GM12865 (cell line): ENCODE measurements at places on chromosomes 2 and 18.

GRCh38 chr2:217943446-217944321, 59.1 kb downstream of the TNS1 start:
- DNase-seq: no peak

DNA sequence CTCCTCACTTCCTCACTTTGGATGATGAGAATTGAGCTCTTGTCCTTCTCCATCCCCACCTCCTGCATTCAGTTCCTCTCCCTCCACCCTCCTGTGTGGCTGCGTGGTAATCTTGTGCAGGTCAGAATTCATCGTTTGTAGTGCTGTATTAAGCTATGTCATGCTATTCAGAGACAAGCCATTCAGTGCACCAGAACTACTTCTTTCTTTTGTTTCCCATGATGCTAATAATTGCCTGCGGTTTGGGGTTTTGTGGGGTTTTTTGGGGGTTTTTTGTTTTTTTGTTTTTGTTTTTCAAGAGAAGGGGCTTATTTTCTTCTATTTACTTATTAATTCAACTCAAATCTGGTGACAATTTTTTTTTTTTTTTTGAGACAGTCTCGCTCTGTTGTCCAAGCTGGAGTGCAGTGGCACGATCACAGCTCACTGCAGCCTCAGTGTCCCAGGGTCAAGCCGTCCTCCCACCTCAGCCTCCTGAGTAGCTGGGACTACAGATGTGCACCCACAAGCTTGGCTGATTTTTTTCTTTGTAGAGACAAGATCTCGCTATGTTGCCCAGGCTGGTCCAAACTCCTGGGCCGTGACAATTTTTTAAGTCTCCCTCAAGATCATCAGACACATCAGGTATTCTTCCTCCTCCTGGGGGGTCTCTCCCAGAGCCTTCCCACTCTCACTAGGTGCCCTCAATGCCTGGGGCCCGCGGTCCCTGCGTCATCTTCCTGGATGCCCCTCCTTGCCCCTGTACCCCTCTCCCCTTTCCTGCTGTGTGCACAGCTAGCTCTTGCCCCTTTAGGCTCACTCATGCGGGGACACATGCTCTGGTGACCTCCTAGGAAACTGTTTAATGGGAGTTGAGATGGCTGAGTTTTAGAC, 37.8 kb downstream of the MAL start:
- peak; percentile 73 for DNase-seq

DNA sequence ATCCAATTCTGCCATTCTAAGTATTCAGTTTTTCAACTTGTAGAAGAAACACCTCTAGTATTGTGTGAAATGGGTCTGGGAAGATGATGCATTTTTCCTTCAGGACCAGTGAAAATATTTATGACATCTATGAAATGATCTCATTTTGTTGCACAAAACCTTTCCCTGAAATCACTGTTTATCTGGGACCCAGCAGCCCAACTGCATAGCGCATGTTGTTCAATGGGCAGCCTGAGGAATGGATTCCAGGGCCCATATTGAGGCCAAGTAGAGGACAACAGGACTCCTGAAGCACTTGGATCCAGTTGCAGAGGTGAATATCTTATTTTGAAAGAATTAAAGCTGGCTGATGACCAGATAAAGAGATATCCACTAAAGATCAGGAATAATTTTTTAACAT, 7.3 kb downstream of the RBMS1 start:
- no peak for DNase-seq

DNA sequence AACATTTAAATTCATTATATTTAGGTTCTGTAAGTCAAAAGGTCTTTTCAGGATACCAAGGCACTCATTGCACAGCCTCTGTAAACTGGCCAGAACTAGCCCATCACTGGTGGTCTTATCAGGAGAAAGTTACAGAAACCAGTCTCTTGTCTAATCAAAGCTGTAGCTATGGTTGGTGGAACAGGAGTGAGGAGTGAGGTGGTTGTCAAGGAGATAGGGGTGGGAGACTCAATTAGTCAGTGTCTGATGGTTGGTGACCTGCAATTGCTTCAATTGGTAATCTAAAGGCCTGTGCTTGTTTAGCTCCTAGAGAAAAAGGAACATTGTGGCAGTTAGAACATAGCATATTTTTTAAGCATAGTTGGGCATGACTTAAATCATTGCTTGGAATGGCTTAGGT, 458.6 kb upstream of the CDH2 start:
- no peak for DNase-seq

DNA sequence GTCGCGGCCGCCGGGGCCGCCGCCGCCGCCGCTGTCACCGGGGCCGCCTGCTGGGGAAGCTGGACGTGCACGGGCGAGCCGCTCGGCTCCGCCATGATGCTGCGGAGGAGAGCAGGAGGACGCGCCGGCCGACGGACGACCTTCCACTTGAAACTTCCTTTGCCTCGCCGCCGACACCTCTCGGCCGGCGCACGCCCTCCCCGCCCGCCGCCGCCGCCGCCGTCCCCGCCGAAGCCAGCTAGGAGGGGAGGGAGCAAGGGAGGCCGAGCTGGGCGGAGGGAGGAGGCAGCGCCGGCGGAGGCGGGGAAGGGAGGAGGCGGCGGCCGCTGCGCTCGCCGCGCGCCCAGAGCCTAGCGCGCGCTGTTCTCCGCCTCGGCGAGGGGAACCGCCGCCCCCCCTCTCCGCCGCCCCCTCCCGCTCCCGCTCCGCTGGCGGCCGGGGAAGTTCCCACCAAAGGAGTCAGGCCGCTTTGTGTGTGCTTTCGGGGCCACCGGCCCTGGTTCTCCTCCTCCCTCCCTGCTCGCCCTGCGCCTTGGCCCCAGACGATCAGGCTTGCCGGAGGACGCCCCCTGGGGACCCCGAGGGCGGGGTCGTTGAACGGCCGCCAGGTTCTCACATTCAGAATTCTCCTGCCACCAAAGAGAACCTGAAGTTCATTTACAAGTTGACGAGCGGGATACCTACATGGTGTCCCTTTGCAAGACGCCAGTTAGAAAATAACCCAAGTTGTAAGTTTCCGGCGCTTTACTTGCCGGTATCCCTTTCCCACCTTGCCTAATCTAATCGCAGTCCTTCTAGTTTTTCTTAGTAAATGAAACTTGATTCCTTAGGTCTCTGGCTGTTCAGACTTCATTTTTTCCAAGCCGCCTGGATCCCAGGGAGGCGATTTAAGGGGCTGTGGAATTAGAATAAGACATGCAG, at the start of gene STK39:
Gene STK39, minus strand, starts transcription at position 255 of the 921 bp plus-strand sequence. Its CDS starts 160 bp downstream, at position 95.
- peak; percentile 69 for DNase-seq

- no peak for DNase-seq
Observed at GRCh38 chr18:50937183-50937582, 30.7 kb upstream of the ELAC1 start.

DNA sequence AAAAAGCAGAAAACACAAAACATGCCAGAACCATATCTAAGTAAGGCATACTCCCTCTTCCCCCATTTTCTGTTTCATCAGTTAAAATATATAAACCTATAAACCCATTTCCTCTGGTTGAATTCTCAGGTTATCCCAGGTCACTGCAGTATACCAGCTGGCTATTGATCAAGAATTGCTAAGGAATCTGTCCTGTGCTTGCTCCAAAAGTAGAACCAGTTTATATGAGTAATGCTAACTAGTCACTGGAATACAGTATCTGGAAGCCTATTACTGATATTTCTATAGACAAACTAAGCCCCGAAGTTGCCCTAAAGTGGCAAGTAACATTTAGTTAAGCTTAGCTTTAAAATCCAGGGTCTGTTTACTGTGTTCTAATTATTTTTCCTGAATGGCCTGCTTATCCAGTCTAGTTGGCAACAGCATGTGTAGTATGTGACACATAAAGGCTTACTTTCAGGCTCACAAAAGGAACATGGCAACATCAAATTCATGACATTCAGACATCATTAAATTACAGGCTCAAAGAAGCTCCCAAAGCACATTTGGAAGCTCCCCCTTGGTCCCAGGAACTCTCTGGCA, 102.9 kb upstream of the ARL5A start:
- DNase-seq: no peak

DNA sequence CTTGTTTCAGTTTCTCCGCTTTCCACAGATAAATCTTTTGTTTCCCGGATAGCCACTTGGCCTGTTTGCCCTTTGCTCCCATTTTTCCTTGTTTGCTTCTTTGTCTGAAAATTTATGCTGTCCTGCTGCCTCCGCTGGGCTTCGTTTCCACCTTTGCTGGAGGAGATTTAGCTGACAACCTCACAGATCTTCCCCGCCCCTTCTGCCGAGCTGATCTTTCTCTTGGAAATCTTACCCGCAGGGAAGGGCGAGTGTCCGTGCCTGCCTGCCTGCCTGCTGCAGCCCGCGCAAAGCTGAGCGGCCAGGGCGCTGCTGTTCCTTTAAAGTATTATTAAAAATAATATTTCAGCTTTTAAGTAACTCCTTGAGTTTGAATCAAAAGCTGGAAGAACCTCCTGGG, 1.4 kb upstream of the XRCC5 start:
- DNase-seq: no peak

GRCh38 chr2:15284614-15285013, 276.5 kb downstream of the NBAS start:
- DNase-seq: no peak
